ENCODE measurements at places on chromosomes 7 and 10. TPM values are rescaled to one million over a fixed set of nuclear protein-coding genes. Genes with fewer than 3 reads are reported as not detected.

The VPS37D gene
- 1.4 TPM for polyA plus RNA-seq

The PROSER2 gene
- polyA plus RNA-seq: 0.51 TPM

The GPR85 gene
- polyA plus RNA-seq: 0.58 TPM

The PARD3 gene
- polyA plus RNA-seq: 19.7 TPM

The RNF32 gene
- polyA plus RNA-seq: 0.29 TPM

The TMEM229A gene
- not detected for polyA plus RNA-seq

The C7orf25 gene
- 10.3 TPM for polyA plus RNA-seq

- DNase-seq: no peak
Observed at GRCh38 chr7:152392254-152392653, 43.5 kb downstream of the KMT2C start.

DNA sequence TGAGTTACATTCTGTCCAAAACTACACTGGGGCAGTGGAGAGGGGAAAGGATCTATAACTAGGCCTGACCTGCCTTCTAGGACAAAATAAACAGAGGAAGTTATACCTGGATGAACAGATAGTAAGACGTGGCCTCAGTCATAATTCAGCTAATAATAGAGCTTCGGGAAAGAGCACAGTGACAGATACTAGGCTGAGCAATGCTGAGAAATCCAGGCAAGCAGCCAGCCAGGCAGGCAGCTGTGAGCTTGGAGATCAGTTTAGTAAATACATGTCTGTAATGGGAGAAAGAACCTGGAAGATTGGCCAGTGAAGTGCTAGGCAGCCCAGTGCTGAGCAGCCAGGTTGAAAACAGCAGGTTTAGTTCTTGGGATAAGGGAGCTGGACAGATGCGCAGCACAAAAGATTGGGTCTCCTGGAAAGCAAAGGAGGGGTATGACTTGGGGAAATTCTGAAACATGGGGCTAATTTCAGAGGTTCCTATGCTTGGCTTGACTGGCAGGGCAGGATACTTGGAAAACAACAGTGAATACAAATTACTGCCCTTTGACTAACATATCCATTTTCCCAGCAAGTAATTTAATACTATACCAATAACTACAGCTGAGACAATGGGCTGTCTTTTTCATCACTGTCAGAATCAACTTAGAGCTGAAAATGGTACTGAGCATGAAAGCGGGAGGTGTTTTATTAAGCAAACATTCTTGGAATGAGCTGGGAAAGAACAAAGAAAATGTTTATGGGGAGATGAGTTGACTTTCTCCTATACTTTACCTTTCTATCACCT, 140.8 kb downstream of the DGKB start:
- peak; percentile 73 for DNase-seq

GRCh38 chr10:62305813-62306212, 37.2 kb upstream of the RTKN2 start:
- DNase-seq: no peak

DNA sequence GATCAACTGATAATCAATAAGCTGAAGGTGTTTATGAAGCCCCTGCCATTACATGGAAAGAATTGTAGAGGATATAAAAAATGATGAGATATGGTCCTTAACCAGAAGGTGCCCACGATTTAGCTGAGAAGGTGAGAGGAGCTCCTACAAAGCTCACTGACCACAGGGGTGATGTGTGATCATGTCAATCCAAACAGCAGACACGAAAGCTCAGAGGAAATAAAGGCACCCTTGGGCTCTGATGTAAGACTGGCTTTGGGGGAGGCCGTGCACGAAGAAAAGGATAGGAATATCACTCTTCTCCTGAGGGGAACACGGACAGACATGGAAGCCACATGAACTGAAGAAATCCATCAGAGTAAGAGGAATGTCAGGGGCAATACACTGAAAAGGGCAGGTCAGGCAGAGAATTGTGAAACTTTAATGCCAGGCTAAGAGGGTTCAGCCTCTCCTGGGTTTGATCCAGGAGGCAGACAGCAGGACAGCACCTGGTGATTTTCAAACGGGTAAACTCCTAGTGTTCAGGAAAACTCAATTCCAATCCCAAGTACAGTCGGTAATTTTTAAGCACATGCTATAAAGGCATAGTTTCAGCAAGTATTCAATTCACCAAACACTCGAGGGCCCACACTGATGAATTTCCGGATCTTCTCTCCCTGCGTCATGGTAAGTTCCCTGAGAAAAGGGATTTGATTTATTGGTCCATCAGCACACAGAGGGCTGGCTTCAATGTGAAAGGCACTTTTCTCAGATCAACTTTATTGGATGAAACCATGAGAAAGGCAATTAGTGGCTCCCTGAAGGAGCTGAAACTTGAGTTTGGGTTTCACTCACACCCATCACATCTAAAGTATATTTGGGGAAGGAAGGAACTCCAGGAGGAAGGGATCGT, 163.8 kb downstream of the PRPF18 start:
- DNase-seq: no peak

- DNase-seq: peak; percentile 49
Observed at GRCh38 chr10:126387041-126387921, 996 bp downstream of the ADAM12 start.

DNA sequence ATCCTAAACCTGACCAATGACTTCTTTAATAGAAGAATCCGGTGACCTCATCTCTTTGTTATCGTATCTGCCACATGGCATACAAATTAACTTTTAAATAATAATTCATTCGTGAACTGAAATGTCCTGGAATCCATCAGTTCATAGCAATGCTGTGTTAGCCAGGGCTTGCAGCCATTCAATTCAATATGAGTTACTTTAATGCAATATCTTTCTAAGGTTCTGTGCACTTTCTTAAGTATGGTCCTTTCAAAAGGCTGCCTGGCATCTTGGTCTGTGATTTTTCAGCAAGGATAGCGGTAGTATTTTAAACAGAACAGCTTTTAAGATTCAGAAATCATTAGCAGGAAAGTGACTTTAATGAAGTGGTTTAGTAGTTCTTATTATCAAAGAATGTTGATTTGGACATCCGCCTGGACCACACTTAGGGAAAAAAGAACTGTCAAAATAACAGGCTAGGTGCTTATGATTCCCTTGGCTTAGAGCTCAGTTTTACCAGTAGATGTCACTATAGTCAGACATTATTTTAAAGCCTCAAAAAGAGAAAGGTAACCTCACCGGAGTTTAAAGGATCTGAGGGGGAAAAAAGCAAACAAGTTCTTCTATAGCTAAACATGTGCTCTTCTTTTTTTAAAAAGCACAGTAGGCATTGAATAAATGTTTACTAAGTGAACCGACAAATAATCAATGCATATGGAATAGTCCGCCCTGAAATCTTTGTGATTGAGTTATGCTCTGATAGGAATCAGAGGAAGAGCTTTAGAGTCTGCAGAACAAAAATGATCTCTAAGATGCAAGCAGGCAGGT, 22.7 kb downstream of the SLC35G1 start:
- DNase-seq: no peak

All from heart right ventricle (tissue), 16 donors.